Memory B cell (primary cell): ENCODE measurements at places on chromosomes 1 and 21.

DNA sequence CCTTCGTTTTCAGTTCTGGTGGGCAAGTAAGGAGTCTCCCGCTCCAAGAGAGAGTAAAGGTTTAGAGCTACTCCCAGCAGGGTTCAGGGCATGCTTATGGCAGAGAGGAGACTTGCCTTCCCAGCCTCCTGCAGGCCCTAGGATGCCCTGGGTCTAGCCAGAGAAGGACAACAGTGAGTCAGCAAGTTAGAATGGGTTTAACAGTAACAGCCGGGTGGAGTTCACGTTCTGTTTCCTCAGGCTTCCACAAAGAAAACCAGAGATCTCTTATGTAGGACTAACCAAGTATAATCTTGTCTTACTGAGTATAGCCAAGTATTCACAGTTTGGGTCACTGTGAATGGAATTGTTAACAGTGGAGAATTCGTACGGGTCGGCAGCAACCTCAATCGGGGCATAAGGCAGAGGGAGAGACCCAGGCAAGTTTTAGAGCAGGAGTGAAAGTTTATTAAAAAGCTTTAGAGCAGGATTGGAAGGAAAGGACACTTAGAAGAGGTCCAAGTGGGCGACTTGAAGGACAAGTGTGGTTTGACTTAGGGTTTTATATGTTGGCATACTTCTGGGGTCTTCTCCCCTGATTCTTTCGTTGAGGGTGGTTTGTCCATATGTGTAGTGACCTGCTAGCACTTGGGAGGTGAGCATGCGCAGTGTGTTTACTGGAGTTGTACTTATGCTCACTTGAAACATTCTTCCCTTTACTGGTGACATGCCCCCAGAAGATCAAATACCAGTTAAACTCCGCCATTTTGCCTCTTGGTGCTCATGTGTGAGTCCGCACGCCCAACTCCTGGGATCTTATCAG is 4.5 kb downstream of the OVAAL start:
- no peak for DNase-seq

GRCh38 chr1:236395947-236396664 is 2.0 kb downstream of the EDARADD start:
- no peak for DNase-seq

- DNase-seq, result no peak
Measured at GRCh38 chr1:225555821-225556220, 97.1 kb downstream of the ENAH start.

GRCh38 chr1:184693011-184693410 is 61.6 kb downstream of the EDEM3 start:
- DNase-seq, result no peak

DNA sequence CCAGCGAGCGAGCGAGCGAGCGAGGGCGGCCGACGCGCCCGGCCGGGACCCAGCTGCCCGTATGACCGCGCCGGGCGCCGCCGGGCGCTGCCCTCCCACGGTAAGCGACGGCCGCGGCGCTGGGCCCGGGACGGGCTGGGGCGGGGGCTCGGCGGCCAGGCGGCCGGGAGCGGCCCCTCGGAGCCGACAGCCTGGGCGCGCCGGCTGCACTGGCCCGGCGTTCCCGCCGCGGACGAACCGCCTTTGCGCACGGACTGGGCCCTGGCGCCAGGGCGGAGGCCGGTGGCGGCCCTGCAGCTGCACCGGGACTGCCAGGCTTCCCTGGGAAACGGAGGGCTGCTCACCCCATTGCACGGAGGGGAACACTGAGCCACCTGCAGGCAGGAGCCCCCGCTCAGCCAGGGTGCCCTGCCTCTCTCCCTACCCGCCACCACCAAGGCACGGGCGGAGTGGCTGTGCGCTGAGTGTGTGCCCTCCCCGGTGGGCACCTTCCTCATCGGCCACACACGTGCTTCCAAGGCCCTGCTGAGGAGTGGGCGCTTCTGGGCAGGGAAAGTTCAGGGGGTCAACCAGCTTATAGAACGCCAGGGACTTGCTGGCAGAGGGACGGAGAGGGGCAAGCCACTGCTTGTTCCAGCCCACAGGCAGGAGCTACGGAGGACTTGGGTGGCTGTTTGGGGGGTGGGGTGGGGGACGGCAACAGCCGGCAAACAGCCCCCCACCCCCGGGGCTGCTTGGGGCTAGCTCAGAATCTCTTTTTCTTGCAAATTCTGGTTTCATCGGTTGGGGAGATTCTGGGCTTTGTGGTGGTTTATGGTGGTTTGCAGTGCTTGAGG is 532 bp downstream of the CSF1 start:
- no peak for DNase-seq
